COLO829 (cell line): ENCODE measurements at places on chromosomes 12 and 14.

DNA sequence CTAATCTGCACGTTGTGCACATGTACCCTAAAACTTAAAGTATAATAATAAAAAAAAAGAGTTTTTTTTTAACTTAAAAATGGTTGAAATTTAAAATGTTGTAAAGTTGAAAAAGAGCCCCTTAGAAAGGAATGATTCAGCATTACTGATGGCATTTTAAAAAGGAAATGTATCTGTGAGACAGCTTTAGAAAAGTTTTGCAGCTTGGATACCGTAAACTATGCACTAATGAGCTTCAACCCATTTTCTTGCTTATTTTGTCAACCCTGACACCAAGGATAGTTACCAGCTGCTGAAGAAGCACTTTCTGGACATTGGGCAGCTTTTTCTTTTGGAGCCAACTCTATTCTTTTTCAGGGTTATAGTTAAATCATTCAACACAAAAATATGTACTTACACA, 4.3 kb downstream of the BICD1 start:
- no peak for DNase-seq

- DNase-seq, result peak; percentile 77
Observed at GRCh38 chr14:76917158-76917596, 91.0 kb downstream of the LRRC74A start.

DNA sequence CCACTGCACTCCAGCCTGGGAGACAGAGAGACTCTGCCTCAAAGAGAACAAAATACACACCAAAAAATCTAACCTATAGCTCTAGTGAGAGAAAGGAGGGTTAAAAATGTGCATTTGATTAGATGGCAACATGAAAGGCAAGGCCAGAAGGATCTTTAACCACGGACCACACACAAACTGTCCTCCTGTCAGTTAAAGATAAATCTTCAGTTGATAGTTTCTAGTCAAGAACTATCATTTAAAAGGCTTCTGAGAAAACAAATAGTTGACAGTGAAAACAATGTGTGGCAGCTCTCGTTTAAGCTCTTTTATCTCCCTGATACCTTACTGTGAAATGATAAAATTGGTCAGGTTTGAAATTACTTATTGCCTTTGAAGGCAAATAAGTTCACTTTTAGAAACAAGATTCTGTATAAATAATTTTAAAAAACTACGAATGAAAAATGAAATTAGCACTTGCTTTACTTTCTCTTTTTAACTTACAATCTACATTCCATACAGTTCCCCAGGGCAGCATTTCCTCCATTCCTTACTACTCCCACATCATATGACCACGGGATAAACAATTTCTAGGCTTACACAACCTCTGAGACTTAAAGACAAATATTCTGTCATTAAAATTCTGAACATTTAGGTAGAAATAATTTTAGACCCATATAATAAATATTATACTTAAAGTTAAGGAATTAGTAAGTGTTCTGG, 71.4 kb upstream of the GNPNAT1 start:
- peak; percentile 59 for DNase-seq

- DNase-seq, result no peak
Observed at GRCh38 chr14:93059917-93060545, 55.7 kb downstream of the ITPK1 start.

DNA sequence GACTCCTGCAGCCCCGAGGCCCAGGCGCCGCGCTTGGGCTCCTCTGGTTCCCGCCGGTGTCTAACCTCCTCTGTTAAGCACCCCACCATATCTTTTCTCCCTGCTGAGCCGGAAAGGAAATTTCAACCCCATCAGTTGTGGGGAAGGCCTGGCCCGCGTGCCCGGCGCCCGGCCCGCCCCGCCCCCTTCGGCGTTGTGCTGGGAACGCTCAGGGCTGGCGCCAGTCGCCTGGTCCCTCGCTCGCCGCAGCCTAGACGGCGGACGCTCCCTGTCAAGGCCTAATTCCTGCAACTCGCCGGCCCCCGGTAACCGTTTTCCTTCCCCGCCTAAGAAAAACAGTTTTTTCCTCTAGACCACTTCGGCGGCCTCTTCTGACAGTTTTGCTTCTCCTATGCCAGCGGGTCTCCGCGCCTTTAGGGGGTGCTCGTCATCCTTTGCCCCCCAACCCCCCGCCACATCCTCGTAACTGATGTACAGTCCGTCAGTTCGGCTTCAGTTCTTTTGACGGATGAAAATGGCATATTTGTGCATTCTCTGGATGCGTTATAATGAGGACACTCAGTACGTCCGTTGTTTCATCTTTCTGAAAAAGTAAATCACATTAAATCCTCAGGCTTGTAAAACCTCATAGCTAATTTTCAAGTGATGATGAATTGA, 506 bp upstream of the NAP1L1 start:
- DNase-seq, result no peak

- no peak for DNase-seq
Observed at GRCh38 chr14:55317542-55318306, 46.5 kb downstream of the FBXO34 start.

GRCh38 chr12:22855456-22855855, 230.5 kb downstream of the ETNK1 start:
- DNase-seq, result no peak

DNA sequence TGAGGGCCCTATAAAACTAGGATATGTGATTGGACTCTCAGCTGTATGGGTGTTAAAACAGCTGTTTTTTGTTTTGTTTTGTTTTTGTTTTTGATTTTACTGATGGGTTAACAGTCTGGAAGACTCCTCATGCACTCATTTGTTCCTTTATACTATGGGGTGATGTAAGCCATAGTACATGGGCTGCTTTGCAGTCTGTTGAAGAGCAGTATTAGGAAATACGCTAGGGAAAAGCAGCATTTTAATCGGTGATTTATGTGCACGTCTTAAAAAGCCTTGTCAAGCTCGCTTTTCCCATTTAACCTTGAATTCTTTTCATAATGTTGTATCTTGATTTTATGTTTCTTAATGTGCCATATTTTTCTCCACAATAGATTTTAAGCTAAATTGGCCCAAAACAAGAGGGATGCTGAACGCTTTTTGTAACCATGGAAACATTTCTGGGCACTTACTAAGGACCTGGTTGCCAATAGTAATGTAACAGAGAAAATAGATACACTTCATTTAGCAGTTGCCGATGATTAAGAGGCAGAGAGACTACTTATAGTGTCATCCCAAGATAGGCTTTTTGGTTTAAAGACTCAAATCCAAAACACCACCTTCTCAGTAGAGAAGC, 244.0 kb downstream of the SNAPC1 start:
- DNase-seq, result no peak
